Right ventricle myocardium superior (tissue), 1 donor: ENCODE measurements at places on chromosomes 3 and 15. TPM values are rescaled to one million over a fixed set of nuclear protein-coding genes. Genes with fewer than 3 reads are reported as not detected.

The EXD1 gene
- total RNA-seq, result not detected

The GRM7 gene
- total RNA-seq, result not detected

The TCAIM gene
- 30.2 TPM for total RNA-seq

The PLOD2 gene
- total RNA-seq, result 16.9 TPM

The UCN2 gene
- not detected for total RNA-seq

The SLC7A14 gene
- total RNA-seq, result not detected

The OXSM gene
- 17.7 TPM for total RNA-seq

The MUC4 gene
- not detected for total RNA-seq

The PATL2 gene
- total RNA-seq, result 3.2 TPM

- DNase-seq, result no peak
Measured at GRCh38 chr3:183212565-183212964, 40.5 kb upstream of the B3GNT5 start.

- DNase-seq, result no peak
Measured at GRCh38 chr3:131645638-131646037, 142.9 kb upstream of the MRPL3 start.

- DNase-seq, result no peak
Measured at GRCh38 chr3:193599393-193599792, 6.4 kb downstream of the OPA1 start.

DNA sequence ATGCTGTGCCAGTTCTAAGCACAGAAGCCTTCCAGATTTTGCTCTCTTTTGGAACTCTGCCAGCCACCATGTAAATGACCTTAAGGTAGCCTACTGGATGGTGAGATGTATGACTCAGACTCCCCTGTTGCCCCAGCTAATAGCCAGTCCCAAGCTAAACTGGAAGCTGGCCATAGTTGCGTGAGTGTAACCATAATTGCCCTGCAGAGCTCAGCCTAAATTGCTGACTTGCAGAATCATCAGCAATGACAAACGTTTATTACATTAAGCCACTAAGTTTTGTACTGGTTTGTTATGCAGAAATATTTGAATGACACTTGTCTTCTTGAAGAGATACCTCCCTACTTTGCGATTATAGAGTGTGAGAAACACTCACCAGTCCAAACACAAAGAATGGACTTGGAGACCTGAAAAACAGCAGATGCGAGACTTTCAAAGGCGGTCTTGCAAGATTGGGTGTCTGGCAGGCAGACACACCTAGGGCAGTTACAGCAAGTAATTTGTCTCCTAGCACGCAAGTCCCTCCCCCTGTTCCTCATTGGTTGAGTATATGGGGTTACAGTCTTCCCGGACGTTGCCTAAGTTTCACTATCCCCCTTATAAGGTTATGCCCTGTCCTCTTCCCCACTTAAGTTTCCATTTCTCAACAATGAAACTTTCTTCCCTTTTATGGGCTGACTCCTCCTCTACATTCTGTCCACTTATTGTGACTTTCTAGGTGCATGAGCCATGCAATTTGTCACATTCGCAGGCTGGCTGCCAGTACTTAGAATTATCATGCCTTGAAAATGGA lies 83.6 kb upstream of the XCR1 start:
- DNase-seq, result no peak

GRCh38 chr3:184015381-184016019 lies 2.2 kb downstream of the ABCC5 start:
- no peak for DNase-seq

DNA sequence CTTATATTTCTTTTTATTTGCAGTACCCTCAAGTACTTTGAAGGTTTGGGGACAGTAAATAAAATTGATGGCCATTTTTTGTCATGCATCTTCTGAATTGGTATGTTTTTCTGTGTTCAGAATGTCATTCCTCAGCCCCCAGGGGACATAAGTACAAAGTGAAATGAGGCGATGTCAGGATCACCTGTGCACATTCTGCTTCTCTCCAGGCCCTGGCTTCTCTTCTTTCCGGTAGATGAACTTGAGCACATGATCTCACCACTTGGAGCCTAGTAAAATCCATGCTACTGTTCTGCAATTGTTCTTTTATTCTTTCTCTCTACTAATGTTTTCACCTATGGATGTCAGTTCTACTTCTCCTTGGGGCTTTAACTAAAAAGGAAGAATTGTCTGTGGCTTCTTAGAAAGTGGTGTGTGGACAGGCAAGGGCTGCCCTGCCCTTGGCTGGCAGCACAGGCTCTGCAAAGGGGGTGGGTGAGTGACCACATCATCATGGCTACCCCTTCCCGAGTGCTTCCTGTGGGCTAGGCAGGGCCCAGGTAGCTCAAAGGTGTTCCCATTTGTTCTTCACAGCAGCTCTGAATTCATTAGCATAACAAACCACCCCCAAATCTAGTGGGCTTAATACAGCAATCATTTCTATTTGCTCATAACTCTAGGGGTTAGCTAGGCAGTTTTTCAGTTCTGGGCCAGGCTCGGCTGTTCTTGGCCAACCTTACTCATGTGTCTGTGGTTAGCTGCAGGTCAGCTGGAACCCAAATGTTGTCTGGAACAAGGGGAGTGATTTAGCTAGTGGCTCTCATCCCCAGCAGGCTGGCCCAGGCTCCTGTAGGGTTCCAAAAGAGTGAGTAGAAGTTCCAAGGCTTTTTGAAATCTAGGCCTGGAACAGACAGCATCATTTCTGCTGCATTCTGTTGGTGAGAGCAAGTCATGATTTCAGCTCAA lies 154.0 kb upstream of the CTDSPL start:
- no peak for DNase-seq

- DNase-seq, result no peak
Measured at GRCh38 chr3:64546856-64547255, 140.9 kb downstream of the ADAMTS9 start.

GRCh38 chr3:65545429-65545828 lies 493.3 kb downstream of the MAGI1 start:
- no peak for DNase-seq

DNA sequence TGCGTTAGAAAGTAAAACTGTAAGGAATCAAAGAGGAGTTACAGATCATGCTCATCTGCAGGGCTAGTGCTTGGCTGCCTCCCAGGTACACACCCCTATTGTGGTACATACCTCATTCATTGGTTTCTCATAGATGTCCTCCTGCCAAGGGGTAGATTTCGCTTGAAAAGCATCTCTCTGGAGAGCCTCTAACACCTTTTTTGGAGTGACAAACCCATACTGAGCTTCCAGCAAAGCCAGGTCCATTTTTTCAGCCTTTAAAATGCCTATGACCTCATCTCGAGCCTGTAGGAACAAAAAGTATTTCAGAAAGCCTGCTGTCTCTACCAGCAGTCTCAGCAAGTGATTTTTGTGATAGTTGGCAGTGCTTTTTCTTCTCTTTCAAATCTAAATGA lies 112.1 kb downstream of the CMSS1 start:
- DNase-seq, result peak; percentile 62

- no peak for DNase-seq
Measured at GRCh38 chr3:40627095-40627494, 102.3 kb downstream of the ZNF621 start.

DNA sequence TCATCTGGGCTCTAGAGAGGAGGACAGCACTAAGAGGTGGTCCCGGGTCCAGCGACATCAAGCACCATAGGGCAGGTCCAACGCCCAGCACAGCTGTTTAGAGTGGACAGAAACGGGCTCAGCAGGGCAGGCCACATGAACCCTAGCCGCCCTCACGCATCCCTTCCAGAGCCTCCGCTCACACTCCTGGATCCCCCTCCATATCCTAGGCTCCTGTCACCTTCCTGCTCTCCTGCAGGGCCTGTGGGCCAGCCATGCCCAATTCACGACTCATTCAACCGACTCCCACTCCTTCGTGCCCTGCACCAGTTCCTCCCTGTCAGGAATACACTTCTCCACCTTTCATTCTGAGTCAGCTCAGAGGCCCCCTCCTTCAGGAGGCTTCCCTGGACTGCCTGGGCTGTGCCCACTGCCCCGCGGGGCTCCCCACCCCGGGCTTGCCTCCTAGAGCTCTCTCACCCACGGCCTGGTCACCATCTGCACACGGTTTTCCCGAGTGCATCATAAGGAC lies 90.2 kb downstream of the LINGO1 start:
- no peak for DNase-seq

GRCh38 chr3:134065252-134066157 lies 35.8 kb upstream of the SLCO2A1 start:
- DNase-seq, result no peak

DNA sequence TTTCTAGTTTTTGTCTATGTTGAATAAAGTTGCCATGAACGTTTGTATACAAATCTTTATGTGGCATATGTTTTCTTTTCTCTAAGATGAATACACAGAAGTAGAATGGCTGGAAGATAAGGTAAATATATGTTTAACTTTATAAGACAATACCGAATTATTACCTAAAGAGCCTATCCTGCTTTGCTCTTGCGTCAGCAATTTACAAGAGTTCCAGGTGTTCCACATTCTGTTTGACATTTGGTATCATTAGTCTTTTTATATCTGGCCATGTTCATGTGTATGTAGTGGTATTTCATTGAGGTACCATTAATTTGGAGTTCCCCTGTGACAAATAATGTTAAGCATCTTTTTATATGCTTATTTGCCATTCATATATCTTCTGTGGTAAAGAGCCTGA lies 74.1 kb upstream of the TRIM42 start:
- DNase-seq, result no peak

DNA sequence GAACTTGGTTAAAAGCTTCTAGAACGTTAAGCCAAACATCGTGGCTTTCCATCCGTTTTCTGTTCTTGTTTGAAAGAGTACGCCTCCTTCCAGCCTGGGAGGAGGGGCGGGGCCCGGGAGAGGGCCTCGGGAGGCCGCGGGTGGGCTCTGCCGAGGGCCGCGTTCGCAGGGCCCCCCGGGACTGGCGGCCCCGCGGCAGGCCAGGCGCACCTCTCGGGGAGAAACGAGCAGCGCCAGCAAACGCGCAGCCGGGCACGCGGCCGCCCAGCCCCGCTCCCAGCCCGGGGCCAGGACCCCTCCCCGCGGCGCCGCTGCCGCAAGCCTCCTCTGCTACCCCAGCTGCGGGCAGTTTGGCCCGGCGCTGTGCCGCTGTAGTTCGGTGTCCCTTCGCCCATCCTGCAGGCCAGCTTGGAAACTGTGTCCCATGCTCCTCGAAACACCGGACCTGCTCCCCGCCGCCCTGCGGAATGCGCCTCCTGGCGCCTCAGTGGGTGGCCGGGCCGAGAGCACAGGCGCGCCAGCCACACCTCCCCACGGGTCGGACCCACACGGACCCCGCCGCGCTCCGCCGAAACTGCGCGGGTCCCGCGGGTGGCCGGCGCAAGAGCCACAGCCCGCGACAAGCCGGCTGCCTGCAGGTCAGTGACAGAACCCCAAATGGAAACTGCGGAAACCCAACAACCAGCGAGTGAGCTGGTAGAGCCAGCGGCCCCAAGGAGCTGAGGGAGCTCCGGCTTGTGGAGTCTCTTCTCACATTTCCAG lies 2.3 kb downstream of the OCA2 start:
- DNase-seq, result no peak

- no peak for DNase-seq
Measured at GRCh38 chr15:59616379-59616778, 4.8 kb downstream of the GCNT3 start.
